ENCODE measurements at places on chromosomes 13 and 19.

DNA sequence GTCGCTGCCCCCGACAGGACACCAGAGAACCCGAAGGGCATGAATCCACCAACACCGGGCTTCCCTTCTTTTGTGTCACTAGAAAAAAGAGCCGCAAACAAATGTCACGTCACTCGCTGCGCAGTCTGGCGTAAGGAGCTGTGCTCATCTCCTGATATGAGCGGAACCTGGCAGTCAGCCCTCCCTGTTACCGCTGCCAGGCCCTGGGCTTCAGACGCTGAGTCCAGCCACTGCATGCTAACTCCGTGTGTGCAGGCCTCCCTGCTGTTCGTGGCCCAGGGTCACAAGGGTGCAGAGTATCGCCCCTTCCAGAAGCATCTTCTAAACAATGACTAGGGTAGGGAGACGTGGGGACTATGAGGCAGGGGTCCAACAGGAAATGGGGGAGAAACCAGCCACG lies 71.3 kb downstream of the SLC7A1 start:
- no peak for DNase-seq

DNA sequence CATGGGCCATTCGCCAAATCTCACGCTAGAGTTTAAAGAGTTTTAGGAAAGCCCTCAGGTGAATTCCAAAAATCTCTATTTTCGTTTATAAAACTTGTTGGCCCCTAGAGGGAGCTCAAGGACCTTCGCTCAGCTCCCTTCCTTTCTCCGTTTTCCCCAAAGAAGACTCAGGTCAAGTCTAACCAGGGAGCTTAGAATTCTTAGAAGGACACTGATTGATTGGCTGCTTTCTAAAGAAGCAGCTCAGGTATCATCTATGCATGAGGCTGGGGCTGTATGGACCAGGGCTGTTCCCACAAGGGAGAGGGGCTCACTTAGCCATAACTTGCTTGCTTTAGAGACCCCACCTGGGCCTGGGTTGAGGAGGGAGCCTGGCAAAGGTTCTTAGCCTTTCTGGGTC lies 20.5 kb downstream of the DZIP1 start:
- no peak for DNase-seq

- DNase-seq: no peak
Observed at GRCh38 chr19:4902796-4903195, at the start of gene ARRDC5. TSS of gene ARRDC5 (minus strand) at chr19:4902896. CDS start at chr19:4902825, 71 bp downstream.

DNA sequence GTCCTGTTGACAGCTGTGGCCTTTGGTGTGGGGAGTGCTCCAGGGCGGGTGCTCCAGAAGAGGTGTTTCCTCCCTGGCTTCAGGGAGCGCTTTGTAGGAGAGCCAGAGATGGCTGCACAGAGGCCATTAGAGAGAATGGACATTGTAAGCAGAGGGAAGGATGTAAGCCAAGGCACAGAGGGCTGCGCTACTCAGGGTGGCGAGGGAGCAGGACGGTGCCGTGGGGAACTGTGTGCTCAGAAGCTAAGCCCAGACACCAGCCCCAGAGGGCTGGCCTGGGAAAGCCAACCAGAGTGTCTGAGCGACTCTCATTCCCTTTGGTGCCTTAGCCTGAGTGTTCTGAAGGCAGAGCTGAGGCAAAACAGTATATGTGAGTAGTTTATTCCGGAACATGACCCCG lies 92.2 kb downstream of the TSHZ3 start:
- DNase-seq: no peak

- DNase-seq: no peak
Observed at GRCh38 chr13:113394339-113394640, 30.4 kb upstream of the GRTP1 start.

DNA sequence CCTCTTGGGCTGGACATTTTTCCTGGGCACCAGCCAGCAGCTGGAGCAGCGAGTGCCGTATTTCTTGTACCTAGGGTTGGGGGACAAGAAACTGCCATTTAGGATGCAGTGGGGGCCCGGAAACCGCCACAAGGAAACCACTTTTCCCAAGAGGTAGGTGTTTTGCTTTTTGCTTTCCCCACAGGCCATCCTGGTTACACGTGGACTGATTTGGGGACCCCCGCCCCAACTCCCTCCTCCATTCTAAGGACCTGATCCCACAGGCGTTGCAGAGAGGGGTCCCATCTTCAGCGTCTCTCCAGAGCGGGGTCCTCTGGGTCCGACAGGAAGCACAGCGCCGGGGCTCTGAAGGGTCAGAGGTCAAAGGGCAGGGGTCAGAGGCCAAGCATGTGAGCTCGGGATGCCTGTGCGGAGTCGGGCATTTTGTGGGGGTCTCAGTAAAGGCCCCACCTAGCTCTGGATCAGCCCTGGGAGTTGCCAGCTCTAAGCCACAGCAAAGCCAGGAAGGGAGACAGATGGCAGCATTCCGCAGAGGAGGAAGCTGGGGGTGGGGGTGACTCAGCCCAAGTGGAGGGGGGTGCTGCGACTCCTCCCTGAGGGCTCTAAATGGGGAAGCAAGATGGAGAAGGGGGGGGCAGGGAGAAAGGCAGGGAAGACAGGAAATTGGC lies 4.3 kb downstream of the ZGLP1 start:
- DNase-seq: no peak

- DNase-seq: no peak
Observed at GRCh38 chr19:56191115-56191514, 6.5 kb downstream of the ZSCAN5B start.

- no peak for DNase-seq
Observed at GRCh38 chr13:51330791-51331190, 8.7 kb upstream of the SERPINE3 start.

DNA sequence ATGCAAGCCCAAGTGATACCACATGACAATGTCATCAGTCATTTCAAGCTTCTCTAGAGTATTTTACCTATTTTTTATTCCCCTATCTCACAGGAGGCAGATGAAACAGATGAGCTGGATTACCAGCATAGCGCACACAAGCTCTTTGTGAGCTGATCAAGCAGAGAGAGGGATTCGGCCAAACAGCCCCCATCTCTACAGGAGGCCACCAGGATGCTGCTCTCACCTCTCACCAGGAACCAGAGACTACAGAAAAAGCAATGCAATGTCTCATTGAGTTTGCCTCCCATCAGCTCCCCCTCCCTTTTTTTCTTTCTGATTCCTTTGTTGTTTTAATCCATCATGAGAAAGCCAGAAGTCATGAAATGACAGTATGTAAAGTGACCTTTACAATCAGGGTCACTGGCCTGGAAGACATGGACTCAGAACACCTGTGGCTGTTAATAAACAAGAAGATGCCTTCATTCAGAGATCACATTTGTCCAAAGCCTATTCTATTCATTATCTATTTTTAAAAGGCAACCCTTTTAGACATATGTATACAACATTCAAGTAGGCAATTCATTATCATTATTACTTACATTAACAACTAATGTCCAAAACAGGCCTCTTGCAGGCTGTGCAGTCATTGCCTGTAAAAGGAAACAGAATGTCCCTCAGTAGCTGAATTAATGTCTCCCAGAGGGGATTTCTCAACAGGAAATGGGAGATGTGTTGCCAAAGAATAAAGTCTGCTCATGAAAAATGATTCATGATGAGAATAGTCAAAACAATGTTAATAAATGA lies 656.6 kb downstream of the TBC1D4 start:
- DNase-seq: no peak

DNA sequence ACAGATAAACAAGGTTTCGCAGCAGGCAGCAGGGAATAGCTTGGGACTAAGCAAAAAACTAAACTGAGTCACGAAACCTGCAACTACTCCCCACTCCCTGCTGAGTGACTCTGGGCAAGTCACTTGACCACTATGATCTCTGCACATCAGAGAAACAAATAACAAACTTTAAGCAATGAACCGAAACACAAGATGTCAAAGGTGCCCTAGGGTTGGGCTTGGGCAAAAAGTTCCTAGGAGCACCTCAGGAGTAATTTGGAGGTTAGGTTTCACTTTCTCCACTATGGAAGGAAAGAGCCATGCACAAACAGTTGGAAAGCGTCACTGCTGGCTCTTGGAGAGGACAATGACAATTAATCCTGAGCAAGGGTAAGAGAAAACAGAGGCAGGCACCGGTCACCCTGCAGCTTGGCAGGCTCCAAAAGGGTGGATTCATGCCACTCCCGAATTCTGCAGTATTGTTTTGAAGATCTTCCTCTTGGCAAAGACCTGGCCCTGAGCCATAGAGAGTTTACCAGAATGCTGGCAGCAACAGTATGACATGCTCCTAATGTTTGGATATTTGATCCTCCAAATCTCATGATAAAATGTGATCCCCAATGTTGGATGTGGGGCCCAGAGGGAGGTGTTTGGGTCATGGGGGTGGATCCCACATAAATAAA lies 60.3 kb downstream of the CRYL1 start:
- DNase-seq: no peak

DNA sequence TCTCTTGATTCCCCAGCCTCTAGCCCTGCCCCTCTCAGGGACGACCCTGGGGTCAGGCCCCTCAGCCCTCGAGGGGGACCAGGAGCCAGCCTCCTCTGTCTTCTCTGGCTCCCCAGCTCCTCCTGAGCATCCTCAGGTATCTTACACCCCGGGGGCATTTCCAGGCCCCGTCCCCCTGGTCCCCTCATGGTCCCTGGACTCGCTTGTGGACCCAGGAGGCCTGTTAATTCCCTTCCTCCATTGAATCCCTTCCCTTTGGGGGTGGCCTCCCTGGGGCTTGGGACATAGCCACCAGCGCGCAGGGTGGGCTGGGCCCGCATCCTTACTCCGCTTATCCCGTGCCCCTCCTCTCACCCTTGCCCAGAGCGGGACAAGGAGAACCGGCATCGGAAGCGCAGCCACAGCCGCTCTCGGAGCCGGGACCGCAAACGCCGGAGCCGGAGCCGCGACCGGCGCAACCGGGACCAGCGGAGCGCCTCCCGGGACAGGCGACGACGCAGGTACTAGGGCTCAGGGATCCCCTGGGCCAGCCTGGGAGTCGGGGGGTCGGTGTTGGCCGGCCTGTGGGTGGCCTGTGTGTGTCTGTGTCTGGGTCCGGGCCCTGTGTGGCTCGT lies 4.1 kb downstream of the U2AF2 start:
- DNase-seq: no peak

- DNase-seq: no peak
Observed at GRCh38 chr13:31965361-31966066, 66.1 kb upstream of the FRY start.

GRCh38 chr13:47298506-47298905 lies 401.7 kb upstream of the HTR2A start:
- DNase-seq: no peak

DNA sequence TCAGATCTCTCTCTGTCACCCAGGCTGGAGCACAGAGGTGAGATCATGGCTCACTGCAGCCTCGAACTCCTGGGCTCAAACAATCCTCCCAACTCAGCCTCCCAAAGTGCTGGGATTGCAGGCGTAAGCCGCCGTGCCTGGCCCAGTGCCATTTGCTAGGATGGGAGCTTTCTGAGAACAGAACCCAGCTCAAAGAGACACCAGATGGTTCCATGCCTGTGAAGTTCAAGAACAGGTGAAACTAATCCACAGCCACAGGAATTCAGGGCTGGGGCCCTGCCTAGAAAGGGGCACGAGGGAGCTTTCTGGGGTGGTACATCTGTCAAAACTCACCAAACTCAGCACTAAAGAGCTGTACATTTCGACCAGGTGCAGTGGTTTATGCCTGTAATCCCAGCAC lies 4.2 kb downstream of the SLC7A9 start:
- no peak for DNase-seq

- DNase-seq: no peak
Observed at GRCh38 chr13:59750860-59751259, 412.9 kb downstream of the DIAPH3 start.

GRCh38 chr13:23160638-23161480 lies 19.9 kb upstream of the SGCG start:
- DNase-seq: no peak

DNA sequence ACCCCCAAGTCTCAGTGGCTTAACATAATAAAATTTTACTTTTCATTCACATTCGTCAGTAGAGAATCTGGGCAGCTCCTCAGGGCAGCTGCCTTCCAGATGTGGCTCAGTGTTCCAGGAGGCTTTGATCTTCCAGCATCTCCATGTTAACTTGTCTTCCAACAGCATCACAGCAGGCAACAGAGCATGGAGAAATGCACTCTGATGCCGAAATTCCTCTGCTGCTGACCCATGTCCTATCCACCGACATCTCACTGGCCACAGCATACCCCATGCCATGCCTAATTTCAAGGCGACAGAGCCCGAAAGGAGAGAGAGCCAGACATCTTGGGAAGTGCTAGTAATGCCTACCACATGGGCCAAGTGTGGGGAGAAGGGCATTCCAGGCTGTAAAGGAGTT lies 64.9 kb upstream of the MEDAG start:
- DNase-seq: no peak

- DNase-seq: no peak
Observed at GRCh38 chr19:54573330-54573872, at the start of gene LILRA2. TSS of gene LILRA2 (plus strand) at chr19:54573790. CDS start at chr19:54573879, 89 bp downstream.

DNA sequence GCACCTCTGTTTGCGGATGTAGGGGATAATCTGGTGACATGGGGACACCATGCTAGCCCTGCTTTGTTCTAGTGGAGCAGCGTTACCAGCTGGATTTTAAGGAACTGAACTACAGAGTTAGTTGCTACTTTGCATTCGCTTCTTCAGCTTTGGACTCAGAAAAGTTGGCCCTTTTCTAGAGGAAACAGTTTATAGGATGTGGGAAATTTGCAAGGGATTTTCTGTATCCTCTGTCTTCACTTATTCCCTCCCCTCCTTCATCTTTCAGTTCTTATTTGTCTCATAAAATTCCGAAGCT lies 2.1 kb downstream of the GATAD2A start:
- no peak for DNase-seq

GRCh38 chr19:33823341-33823740 lies 26.7 kb downstream of the KCTD15 start:
- DNase-seq: no peak
